ENCODE measurements at places on chromosomes 13 and 19.
A peak's percentile ranks its signal among the peaks of the same experiment; 100 is the strongest.

DNA sequence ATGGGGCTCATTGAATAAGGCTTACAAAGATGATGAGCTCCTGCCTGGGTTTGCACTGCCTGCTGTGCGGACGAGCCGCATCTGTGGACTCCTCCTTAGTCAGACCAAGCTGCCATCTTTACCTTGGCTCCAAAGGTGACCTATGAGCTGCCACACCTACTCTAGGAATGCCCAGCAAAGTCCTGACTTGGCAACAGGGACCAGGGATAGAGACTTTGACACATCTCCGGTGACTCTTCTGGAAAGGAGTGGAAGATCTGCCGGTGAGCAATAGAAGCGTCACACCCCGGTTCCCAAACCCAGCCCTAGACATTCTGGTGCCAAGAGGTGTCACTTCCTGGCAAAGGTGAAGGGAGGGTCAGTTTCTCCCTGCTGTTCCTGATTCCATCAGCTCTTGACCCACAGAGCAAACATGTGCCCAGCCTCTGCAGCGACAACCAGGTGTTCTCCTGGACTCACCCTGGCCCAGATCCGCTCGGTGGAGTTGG lies 50.2 kb upstream of the GTF3A start:
- DNase-seq: no peak

DNA sequence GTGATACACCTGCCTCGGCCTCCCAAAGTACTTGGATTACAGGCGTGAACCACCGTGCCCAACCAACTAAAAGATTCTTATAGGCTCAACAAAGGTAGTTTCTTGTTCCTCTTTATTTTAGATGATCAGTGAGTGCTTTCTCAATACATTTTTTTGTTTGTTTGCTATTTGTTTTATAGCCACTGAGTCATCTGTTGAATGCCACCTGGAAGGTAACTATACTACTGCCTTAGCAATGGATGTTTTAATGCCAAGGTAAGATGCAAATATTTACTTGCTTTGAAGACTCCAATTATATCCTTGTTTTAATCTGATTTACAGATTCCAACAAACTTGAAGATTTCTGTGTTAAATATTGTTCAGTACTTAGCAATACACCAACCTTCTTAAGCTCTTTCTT lies 2807.4 kb upstream of the PCDH20 start:
- no peak for DNase-seq

- DNase-seq: no peak
Measured at GRCh38 chr13:51542346-51543242, 41.7 kb upstream of the WDFY2 start.

- DNase-seq: no peak
Measured at GRCh38 chr13:30927595-30927994, 4.9 kb upstream of the TEX26 start.

GRCh38 chr13:111367340-111367739 lies 46.9 kb downstream of the TEX29 start:
- DNase-seq: no peak

DNA sequence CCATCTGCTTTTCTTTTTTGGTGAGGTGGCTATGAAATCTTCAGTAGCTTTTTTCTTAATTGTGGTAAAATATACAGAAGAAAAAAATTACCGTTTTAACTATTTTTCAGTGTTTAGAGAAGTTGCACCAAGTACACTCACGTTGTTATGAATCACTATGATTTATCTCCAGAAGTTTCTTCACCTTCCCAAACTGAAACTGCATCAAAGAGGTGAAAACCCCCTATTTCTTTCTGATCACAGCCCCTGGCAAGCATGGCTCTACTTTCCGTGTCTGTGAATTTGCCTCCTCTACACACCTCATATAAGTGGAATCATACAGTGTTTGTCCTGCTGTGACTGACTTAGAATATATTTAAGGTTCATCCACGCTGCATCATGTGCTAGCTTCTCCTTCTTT lies 15.6 kb upstream of the SIGLEC10 start:
- DNase-seq: no peak

GRCh38 chr13:48249018-48249417 lies 16.0 kb downstream of the ITM2B start:
- DNase-seq: no peak

DNA sequence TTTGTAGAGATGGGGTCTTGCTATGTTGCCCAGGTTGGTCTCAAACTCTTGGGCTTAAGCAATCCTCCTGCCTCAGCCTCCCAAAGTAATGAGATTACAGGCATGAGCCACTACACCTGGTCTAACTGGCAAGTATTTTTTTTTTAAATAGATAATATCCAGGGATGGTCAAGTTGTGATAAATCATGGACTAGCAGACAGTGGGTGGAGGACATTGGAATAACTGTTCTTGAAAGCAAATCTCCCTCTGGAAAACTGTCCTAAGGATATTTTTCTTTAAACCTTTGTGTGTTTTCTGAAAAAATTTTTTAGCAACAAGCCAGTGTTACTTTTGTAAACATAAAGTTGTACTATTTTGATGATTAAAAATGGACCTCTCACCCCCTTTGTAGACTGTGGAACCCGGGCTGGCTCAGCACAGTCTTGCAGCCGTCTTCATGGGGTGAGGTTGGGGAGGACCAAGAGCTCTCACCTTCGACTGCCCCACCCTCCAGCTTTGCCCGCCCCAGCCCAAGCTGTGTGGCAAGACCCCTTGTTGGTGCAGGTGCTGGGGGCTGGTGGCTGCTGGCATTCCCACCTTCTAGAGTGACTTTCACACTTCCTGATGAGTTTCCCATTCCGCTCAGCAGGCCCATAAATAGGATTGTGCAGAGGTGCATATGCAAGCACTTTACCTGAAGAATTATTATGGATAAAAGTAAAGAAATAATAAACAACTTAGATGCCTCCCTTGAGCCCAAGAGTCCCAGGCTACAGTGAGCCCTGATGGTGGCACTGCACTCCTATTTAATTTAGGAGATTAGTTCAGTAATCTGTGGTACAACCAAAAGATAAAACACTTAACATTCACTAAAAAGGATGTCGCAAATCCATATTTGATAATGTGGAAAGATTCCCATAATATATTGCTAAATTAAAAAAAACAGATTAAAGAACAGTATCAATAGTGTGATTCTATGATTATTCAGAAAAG lies 107.3 kb downstream of the GADD45B start:
- DNase-seq: no peak

DNA sequence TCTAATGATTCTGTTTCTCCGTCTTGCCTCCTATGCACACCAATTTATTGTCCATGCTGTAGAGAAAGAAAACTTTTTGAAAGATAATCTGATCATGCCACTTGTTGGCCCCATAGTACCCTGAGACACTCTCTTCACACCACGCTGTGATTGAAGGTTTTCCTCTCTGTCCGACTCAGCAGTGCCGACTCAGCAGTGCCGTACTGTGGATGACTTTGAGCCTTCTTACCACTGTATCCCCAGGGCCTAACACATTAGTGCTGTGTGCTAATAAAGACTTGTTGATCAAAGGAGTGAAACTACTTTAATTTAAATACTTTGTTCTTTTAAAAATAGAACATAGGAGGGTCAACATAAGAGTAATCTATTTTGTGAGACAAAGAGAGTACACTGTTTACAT lies 429.6 kb downstream of the KLF12 start:
- DNase-seq: no peak

DNA sequence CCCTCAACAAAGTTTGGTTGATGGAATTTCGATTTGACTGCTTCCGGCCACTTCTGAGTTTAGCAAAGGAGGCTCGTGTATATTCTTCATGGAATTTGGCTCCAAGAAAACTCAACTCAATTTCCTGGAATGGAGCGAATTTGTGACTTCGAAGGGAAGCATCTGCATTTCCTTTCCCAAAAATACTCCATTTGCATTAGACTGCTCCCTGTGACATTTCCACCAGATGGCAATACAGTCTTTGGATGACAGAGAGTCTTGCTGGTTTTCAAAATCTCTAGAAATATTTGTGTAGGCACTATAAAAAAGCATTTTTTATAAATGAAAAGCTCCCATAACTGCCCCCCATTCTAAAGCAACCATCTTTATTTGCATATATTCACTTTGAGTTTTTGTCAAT lies 4.1 kb downstream of the C1QTNF9 start:
- DNase-seq: no peak

DNA sequence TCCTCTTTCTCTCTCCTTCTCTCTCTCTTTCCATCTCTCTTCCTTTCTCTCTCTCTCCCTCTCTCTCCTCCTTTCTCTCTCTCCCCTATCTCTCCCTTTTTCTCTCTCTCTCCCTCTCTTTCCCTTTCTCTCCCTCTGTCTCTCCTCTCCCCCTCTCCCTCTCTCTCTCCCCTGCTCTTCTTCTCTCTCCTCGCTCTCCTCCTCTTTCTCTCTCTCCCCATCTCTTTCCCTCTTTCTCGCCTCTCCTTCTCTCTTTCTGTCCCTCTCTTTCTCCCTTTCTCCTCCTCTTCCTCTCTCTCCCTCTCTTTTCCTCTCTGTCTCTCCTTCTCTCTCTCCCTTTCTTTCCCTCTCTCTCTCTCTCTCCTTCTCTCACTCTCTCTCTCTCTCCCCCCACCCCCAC lies 196.6 kb downstream of the UQCRFS1 start:
- DNase-seq: no peak

DNA sequence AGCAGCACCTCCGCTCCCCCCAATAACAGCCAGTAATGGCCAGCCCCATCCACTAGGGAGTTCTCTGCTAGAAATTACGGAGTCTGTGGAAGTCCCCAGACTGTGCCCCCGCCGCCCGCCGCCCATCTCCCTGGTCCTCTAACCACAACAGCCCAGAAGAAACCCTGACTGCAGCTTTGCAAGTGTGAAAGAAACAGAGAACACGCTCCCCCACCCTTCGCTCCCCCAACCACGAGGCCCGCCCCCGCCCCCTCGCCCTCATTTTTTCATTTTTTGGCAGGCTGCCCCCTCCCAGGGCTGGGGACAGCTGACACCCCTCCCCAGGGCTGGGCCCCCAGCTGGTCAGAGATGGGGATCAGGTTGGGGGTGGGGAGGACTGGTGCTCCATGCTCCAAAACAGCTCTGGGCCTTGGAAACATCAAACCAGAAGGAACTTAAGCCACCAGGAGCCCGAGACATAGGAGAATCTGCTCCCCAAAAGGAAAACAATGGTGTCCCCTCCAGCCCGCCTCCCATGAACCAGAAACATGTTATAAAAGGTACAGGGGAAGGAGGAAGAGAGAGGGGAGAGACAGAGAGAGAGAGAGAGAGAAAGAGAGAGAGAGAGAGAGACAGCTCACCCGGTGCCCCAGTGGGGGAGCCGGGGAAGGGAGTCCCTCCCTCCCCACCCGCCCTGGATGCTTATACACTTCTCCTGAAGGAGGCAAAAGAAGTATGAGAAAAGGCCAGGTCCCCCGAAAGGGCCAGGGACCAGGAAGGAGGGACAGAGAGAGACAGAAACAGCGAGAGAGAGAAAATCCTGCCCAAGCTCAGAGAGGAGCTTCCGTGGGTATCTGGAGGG lies 29.8 kb upstream of the ASF1B start:
- no peak for DNase-seq

DNA sequence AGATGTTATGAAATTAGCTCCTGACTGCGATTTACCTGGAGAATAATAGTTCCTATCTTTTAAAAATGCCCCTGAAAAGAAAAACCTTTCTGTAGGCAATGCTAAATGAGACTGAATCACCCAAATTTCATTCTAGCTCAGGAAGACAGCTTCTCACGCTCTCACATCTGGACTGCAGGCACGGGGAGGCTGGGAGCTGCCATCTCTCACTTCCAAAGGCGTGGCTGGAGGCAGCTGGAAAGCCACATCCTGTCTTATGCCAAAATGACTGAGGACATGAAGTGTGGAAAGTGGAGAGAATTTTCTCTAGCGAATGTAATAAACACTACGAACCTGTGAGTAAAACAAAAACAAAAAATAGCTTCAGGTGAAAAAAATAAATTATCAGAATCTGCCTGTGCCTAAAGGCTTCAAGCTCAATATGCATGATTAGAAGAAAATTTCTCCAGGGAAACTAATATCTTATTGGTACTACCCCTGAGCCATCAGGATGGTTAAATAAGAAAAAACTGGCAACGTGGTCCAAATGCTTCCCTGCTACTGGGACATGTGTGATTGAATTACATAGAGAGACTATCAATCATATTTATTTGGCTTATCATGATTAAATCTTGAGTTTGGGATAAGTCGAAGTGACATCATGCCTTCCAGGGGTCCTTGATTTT lies 58.1 kb upstream of the UBL3 start:
- no peak for DNase-seq

GRCh38 chr13:114078461-114079451 lies 53.7 kb downstream of the RASA3 start:
- DNase-seq: no peak

DNA sequence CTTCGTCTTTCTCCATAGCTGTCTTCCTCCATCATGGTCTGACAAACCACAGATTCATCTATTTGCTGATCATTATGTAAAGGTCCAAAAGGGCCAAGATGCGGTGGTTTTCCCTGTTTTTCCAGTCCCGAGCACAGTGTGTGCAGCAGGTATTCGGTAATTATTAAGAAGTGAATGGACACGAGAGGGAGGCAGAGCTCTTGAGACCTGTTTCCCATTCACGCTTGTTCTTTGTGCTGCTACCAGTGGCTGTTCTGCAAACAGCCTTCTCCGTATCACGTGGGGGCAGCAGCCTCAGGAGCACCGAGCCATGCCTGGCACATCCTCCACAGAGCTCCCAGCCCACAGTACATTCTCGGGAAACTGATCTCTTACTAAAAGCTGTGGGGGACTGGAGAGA lies 50.3 kb downstream of the CCDC70 start:
- no peak for DNase-seq

DNA sequence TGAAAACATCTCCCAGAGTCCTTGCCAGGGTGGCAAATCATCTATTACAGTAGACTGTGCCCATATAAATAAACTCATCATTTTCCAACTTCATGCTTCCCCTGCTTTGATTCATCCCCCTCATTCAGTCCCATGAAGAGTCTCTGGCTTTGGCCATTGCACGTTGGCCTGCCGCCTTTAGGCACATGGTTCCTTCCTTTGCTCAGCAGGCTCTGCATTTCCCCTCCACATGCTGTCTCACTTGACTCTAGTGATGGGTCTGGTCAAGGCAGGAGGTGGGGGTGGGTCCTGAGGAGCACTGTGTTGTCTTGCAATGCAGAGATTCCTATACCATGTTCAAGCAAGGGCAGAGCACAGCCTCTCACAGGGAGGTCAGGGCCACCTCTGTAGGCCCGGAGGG lies 48.8 kb upstream of the ARGLU1 start:
- DNase-seq: no peak

GRCh38 chr13:43023289-43023963 lies at the start of gene DNAJC15:
TSS of gene DNAJC15 (plus strand) at chr13:43023586. CDS start at chr13:43023627, 41 bp downstream.
- DNase-seq: peak; percentile 78

GRCh38 chr19:4379383-4380253 lies 20.7 kb downstream of the SH3GL1 start:
- DNase-seq: no peak

DNA sequence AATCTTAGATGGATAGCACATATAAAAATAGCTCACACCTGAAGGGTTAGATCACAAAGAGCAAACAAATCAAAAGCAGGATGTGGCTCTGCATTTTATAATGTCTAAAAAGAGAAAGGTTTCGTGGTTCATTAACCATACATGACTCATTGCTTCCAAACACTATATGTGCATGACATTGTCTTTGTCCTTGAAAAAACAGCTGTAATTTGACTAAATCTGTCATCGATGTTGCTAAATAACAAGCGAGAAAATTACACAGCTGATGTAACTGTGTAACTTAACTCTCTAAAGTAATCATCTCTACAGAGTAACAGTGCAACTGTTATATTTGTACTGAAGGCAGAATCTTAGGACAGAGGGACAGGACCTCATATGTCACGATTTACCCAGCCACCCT lies 383.1 kb upstream of the GPC6 start:
- DNase-seq: no peak
